Myocyte (in vitro differentiated cells): ENCODE measurements at places on chromosomes 5 and 9. TPM values are rescaled to one million over a fixed set of nuclear protein-coding genes. Genes with fewer than 3 reads are reported as not detected.

Gene FEM1C
- 16.8 and 18.7 TPM in 2 replicates for total RNA-seq

Gene ZNF484
- 12.5 and 13.4 TPM in 2 replicates for total RNA-seq

Gene MAPK9
- total RNA-seq, result 20.4 and 20.5 TPM in 2 replicates

Gene CCT5
- total RNA-seq, result 340 and 378 TPM in 2 replicates

Gene PCDHGA8
- 1.6 and 2.2 TPM in 2 replicates for total RNA-seq

Gene HINT1
- 269 and 287 TPM in 2 replicates for total RNA-seq

Gene ERAP2
- 12.9 and 16.8 TPM in 2 replicates for total RNA-seq

Gene C8G
- 0.88 TPM in 1 of 2 replicates, not detected in the other for total RNA-seq

Gene NIPAL4
- total RNA-seq, result 0.10 TPM in 1 of 2 replicates, not detected in the other

Gene NFIL3
- total RNA-seq, result 3.2 and 11.4 TPM in 2 replicates

Gene SCGB3A2
- total RNA-seq, result not detected in 2 replicates

GRCh38 chr9:119873877-119874276, 504.6 kb upstream of the BRINP1 start:
- DNase-seq, result no peak

DNA sequence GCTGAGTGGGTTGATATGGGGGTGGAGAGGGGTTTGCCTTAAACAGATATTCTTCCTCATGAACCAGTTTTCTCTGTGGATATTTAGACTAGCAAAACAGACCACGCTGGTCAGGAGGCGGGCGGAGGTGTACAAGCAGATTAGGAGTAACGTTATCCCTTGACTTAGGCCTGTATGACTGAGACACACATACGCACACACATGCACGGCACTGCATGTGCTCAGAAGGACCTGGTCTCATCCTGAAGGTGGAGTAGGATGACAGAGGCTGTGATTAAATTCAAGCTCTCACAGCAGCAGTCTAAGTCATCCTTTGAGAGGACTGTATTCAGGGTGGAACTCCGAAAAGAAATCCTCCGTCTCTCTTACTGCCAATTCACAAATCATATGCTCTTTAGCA, 209.7 kb downstream of the DIRAS2 start:
- DNase-seq, result no peak

- DNase-seq, result no peak
Measured at GRCh38 chr5:88769165-88769564, 113.8 kb downstream of the MEF2C start.

DNA sequence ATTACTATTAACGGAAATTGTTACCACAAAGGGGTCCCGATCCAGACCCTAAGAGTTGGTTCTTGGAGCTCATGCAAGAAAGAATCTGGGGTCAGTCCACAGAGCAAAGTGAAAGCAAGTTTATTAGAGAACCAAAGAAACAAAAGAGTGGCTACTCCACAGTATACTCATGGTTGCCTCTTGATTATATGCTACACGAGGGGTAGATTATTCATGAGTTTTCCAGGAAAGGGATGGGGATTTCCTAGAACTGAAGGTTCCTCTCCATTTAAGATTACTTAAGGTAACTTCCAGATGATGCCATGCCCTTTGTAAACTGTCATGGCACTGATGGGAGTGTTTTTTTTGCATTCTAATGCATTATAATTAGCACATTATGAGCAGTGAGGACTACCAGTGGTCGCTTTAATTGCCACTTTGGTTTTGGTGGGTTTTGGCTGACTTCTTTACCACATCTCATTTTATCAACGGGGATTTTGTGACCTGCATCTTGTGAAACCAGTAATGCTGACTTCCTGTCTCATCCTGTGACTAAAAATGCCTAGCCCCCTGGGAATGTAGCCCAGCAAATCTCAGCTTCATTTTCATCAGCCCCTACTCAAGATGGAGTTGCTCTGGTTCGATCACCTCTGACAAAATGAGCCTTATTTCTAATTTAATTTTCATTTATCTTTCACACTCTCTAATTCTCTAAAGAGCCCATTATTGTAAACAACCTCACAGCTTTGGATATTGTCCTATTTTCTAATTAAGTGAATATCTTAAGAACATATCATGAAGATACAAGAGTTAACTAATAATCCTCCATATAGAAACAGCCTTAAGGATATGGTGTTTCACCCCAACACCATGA, 336.3 kb downstream of the RASEF start:
- DNase-seq, result no peak

DNA sequence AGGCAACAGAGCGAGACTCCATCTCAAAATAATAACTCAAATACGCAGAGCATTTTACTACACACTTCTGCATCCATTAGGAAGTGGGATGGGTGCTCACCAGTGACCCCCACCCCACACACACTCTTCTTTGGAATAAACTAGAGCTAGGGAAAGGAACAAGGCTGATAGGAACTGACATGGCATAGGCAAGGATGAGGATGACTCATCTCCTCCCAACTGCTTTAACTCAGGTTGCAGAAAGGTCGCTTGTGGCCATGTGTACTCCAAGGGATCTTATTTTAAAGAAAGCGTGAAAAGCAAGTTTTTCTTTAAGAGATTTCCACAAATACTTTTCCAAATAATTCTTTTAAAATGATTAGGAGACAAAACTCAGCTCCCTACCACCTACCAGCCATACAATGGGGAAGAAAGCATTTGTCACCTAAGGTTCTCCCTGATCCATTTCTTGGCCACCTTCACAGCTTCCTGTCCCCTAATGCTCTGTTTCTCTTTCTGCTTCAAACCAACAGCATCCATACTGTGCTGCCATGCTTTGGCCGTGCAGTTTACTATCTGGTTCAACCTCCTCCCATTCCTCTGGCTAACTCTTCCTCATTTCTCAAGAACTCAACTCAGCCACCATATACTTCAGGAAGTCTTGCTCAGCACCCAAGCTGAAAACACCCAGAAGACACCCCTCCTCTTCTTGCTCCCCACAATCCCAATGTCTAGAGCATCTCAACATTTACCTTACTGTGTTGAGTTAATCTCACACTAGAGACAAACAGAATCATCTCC, 211.9 kb downstream of the ACTL7B start:
- no peak for DNase-seq

- peak; percentile 36 for DNase-seq
Measured at GRCh38 chr9:134066913-134067851, 644 bp downstream of the BRD3 start.

- no peak for DNase-seq
Measured at GRCh38 chr5:10654566-10654965, 90.7 kb downstream of the ANKRD33B start.

GRCh38 chr5:79206541-79206940, 29.4 kb upstream of the JMY start:
- DNase-seq, result no peak

DNA sequence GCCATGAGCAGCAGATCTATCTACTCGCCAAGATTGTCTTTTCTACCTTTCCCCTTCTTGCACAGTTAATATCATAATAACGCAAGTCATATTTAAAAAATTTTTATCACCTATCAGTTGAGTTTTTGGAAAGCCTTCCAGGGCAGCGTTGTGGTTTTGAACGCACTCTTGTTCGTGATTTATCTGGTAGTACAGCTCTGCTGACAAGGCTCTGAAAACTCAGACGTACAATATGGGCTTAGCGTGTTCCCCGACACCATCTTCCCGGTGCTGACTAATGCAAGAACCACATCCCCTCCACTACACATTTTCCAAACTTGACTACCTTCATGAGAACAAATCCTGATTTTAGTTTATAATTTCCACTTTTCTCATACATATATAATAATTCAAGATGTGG, 1.6 kb upstream of the NFIL3 start:
- no peak for DNase-seq

GRCh38 chr5:173950829-173951228, 38.1 kb upstream of the C5orf47 start:
- no peak for DNase-seq

GRCh38 chr5:28286566-28286965, 1248.2 kb upstream of the CDH9 start:
- no peak for DNase-seq

DNA sequence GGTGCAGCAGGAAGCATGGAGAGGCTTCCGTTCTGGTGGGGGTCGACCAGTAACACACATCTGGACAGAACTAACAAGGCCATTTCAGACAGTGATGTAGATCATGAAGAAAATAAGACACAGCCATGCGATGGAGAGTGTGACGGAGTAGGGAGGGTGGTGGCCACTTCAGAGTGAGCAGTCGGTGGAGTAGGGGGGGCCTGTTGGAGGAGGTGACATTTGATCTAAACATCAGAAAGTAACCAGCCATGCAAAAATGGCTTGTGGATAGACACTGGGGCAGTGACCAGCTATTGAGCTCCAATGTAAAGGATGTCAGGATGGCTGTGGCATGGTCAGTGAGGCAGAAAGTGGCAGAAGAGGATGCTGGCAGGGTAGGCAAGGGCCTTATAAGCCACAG, 65.9 kb downstream of the PPARGC1B start:
- DNase-seq, result no peak

DNA sequence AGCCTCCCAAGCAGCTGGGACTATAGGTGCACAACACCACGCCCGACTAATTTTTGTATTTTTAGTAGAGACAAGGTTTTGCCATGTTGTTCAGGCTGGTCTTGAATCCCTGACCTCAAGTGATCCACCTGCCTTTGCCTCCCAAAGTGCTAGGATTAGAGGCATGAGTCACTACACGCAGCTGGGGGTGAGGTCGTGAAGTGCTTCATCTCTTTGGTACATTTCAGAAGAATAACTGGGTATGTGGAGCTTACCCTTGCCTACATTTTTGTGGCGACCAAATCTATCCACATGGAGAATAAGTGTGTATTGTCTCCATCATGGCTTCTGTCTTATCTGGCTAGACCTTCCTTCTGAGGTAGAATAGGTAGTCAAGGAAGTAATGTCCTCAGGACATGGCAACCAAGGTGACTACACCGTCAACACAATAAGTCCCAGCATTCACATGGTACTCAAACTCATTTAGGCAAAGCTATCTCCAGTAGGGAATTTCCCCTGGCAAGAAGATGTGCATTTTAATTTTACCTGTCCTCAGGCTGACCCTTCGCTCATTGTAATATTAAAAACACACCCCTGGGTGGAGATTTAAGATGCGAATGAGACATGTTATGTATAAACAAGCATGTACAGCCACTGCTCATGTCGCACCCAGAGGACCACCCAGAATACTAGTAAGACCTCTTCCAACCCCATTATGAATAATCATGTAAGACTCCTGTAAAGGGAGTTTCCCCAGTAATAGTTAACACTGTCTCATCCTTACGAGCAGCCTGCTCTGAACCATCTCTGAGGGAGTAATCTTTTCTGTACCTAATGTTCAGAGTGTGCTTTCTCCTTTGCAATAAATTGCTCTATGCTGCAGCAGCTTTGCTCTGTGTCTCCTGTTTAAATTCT, 1173.2 kb downstream of the TAF11L14 start:
- no peak for DNase-seq

GRCh38 chr5:112968411-112969106, 8.0 kb upstream of the DCP2 start:
- no peak for DNase-seq

GRCh38 chr9:90641884-90642487, 638 bp downstream of the DIRAS2 start:
- no peak for DNase-seq

DNA sequence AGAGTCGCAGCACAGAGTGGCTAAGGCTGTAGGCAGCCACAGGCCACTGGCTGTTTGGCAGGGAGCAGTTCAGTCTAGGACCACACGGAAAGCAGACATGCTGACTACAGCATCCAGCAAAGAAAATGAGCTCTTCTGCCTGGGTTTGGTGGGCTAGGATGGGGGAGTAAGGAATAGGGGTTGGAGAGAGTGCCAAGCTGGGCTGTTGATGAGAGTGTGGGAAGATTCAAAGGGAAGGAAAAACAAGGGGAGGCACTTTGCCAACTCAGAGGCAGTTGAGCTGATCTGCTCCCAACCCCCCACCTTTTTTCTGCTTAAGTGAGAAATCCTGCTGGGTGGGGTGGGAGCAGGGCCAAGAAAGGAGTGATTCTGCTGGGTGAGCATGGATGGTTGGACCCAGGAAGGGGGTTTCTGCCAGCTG, 35.9 kb downstream of the SVEP1 start:
- DNase-seq, result peak; percentile 60

DNA sequence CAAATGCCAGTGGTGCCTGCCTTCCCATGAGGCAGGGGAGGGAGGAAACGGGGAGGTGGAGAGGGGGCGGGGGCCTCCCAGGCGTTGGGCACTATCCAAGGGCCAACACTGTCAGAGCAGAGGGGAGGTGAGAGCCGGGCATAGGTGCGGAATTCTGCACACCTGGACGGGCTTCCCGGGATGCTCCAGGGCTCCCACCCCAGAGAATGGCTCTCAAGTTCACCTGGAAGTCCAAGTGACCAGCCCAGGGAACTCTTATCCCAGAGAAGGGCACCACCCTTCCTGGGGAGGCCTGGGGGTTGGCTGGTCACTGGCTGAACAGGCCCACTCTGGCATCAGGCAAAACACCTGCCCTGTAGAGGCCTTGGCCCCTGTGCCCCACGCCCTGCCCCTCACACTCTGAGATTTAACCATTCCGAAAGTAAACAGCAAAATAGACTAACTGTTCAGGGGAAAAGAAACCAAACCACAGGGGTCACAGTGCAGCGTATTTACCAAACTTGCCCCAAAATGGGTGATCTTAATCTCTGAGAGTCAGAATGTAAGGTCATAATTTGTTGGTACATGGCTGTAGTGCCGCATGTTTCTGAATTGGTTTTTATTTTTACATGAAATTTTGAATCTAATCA, 2.7 kb downstream of the CSF2 start:
- no peak for DNase-seq
